ENCODE measurements at places on chromosomes 4 and X.

DNA sequence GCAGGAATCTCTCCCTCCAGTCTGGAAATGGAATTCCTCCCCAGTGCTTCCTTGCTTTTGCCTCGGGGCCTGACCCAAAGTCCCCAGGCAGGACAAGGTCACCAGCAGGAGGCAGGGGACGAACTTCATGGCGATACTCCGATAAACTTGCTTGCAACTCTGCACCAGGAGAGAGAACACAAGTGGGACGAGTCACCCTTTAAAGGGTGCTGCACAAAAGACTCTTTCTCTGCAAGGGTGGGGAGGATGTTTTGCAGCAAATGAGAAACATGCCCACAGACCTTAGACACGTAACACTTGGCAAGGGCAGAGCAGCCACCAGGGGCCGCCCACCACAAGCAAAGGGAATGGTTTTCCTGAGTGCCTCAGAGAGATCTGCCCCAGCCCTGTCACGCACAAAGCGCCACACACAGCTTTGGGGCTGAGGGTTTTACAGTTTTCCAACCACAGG, at the start of gene FGFBP2:
Gene FGFBP2 (minus strand): TSS at position 175 of the 451 bp plus-strand sequence. CDS start 46 bp downstream, at position 129.
- DNase-seq, result peak; percentile 57

DNA sequence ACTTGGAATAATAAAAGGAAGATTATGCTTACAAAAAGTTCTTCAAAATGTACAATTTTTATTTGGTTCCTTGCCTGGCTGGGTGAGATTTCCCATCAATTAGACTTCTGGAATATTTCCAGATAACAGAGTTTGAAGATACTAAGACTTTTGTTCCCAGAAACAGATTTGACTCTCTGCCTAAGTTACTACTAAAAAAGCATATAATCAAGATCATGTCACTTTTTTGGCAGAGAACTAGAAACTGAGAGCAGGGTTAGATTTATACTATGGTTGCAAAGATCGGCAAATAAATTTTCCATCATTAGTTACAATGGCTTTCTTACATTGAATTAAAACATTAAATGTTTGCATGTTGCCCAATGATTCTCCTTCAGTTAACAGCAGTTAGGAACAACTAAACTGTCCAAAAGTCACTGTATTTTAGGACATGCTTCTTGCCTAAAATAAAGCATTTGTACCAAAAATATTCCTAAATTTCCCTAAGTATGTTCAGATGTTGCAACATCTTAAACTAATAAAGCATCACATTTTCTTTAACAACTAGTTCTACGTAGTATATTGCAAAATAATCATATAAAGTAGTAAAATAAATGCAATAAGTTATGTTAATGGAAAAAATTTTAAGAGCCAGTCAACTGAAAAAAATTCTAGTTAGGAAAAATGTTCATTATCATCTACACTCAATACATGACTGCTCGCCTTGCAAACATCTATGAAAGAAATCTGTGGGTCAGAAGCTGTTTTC, 73.0 kb downstream of the SEC24D start:
- no peak for DNase-seq

- DNase-seq, result no peak
Observed at GRCh38 chrX:47817421-47817820, 19.3 kb upstream of the ZNF81 start.

DNA sequence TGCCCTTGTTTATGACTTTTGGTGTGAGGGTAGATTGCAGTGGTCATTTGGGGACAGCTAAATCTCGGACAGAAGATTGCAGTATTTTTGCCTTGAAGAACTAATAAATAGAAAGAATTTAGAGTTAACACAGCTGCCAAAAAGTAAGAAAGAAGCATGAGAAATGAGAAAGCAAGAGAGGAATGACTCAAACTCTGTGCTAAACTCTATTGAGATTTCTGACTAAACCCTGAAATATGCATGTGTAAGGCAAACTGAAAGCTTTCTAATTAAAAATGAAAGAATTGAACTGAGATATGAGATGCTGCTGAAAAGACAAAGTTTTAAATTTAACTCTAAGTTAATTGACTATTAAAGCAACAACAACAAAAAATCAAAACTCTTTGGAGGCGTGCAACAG, 791.3 kb downstream of the RAB28 start:
- DNase-seq, result no peak

GRCh38 chrX:115266300-115266699, 23.2 kb upstream of the LUZP4 start:
- no peak for DNase-seq

DNA sequence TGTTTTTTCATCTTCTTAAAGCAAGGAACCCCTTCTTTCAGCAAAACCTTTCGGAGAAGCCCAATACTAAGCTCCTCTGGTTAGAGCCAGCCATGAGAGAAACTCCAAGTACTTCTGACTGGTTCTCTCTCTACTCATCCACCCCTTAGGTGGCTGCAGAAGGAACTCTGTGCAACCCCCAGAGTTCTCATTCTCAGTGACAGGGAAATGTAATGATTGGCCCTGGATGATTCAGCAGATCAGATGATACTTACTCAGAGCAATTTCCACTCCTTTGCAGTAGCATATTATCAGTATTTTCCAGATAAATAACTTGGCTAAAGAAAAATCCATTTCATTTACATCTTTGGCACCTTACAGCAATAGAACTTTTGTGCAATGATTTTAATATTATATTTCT, 3.2 kb downstream of the SPP1 start:
- no peak for DNase-seq

DNA sequence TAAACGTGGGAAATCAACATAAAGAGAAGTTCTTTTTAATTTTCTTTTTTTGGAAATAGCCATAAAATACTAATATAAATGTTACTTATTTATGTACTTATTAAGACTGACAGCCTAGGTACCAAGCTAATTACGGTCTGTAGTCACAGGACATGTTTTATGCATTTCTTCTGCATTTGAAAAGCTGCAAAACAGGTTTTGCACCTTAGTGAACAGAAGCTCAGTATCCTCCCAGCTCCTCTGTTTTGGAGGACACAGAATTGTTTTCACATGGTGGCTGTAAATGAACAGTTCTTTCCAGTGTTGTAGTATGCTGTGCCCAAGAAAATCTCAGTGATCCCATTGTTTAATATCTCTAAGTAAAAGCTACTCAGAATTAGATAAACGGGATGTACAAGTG, 1788.0 kb upstream of the TENM3 start:
- no peak for DNase-seq

- DNase-seq, result no peak
Observed at GRCh38 chr4:533318-534100, 34.5 kb downstream of the PIGG start.

GRCh38 chr4:159108124-159108523, 5.2 kb downstream of the RAPGEF2 start:
- DNase-seq, result no peak

DNA sequence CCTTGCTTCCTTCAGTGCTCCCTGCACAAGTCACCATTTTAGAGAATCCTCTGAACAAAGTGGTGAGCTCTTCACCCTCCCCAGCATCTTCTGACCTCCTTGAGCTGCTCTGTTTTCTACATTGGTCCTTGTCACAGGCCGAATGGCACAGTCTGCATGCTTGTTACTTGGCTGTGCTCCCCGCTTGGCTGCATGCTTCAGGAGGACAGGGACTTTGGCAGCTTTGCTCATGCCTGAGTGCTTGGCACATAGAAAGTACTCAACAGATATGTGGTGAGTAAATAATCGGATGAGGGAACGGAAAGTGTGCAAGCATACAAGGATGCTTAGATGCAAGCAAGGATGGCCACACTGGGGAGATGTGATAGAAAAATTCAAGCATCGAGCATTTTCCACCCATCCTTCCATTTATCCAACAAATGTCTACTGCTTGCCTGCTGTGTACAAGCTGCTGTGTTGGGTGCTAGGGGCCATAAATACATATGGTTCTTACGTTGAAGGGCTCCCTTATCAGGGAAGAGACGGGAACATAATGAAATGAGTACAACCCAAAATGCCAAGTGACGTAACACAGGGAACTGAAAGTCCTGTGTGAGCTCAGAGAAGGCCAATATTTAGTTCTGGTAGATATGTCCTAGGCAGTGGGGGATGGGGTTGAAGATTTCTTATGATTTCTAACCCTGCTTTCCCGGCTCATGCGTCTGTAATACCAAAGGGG, 31.2 kb downstream of the SLC2A9 start:
- DNase-seq, result no peak
